ENCODE measurements at places on chromosomes 7 and 10. TPM values are rescaled to one million over a fixed set of nuclear protein-coding genes. Genes with fewer than 3 reads are reported as not detected.

GRCh38 chr10:88557658-88558057 is 25.5 kb downstream of the RNLS start:
- DNase-seq: no peak

DNA sequence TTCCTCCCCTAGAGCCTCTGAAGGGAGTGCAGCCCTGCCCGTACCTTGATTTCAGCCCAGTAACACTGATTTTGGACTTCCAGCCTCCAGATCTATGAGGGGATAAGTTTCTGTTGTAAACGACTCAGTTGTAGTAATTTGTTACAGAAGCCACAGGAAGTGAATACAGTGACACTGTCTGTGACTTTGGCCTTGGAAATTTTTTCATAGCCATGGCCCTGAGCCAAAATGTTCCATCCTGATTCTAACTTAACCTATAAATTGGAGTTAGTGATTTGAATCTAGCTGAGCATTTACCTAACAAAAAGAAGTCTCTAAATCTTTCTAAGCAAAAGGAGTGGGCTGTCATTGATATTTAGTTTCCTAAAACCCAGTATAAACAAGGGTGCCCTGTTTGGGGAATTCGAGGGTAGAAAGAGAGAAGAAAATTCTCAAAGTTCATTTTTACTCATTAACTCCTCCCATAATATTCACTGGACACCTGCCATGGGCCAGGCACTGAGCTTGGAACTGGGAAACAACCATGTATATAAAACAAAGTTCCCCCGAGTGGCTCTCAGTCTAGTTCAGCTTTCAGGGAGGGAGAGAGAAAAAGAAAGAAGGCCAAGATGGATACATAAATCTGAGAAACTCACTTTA is 162.3 kb downstream of the SKIDA1 start:
- peak; percentile 64 for DNase-seq

The XRCC2 gene
- 3.7 TPM for total RNA-seq

The PILRA gene
- not detected for total RNA-seq

DNA sequence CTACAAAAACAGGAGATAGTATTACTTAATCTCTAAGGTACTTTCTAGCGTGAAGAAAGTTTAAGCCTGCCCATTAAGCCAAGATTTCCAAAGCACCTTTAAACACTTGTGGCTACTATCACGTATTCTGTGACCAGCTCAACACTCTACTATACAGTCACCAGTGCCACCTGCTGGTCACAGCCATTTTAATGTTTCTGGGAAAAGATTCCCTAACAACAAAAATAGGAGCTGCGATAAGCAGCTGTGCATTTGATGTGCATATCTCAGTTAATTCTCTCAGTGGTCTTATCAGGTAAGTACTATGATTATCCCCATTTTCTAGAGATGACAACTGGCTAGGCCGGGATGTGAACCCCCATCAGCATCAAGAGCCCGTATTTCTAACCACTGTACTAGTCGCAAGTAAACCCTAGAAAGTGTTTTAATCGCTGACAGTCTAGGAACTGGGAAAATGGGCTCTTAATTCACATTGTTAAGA is 860 bp downstream of the SEC31B start:
- peak; percentile 50 for DNase-seq

DNA sequence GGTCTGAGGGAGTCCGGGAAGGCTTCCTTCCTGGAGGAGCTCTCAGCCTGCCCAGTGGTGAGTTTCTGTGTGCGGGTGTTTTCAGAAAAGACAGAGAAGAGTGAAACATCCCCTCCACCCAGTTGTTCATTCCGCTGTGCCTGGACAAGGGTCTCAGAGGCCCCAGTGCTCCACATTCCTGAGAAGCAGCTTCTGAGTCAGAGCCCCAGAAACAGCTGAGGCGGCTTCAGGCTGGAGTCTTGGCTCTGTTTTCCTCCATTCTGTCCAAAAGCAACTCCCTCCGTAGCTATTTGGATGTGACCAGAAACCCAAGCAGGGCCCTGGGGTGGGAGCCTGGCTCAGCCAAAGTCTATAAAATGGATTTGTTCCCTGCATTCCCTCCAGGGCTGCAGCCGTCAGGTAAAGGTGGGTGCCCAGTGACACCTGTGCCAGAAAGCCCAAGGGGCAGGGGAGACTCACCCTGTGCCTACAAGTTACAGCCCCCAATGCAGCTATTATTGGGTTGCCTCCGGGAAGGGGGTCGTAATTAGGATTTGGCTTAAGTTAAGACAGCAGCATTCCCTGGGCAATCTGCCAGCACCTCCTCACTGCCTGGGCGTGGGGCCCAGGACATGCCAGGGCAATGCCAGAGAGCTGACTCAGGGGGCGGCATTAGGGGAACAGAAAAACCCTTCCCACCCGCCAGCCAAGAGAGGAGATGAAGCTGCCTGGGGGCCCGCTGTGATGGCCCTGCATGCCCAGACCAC is 13.1 kb upstream of the CAMK2G start:
- peak; percentile 66 for DNase-seq

The PRTFDC1 gene
- 9.4 TPM for total RNA-seq

The ZNF425 gene
- total RNA-seq: 2.5 TPM

- DNase-seq: peak; percentile 23
These were observed 10.6 kb upstream of the GIMAP4 start for GRCh38 chr7:150556521-150557138.

- DNase-seq: peak; percentile 99
These were observed 36.2 kb upstream of the NCAPG2 start for GRCh38 chr7:158740657-158741293.

- no peak for DNase-seq
These were observed 37.4 kb downstream of the SEMA3C start for GRCh38 chr7:80881351-80881900.

The ZFAND2A gene
- 15.4 TPM for total RNA-seq

DNA sequence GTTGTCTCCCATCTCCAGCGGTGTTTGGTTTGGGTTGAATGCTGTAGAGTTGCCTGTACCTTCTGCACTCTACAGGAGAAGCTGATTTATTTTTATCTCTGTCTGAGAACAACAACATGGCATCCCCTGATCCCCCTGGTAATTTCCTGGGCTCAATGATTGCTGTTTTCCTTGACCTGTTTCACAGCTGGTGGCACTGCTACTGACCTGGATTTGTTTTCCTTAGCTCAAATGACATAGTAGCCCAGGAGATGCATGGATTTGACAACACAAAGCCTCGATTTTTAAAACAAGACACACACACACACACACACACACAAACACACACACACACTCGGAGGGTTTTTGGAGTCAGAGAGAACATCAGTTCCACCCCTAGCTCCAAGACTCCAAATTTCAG is 301.6 kb downstream of the NRG3 start:
- DNase-seq: no peak

DNA sequence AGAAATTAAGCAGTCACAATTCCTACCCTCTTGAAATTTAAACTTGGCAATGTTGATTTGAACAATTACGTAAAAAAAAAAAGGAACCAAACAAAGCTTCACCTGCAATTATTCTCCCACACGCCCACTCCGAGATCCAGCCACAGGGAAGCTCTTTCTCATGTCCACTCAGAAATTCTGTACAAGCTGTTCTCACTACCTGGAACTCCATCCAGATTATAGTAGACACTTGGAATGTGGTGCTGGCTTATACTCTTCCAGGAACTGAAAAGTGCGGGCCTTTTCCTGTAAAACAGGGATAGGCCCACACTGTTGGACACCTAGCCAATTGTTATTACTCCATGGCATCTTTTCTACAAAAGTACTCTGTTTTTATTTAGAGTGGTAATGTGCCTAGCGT is 20.3 kb upstream of the TOMM7 start:
- no peak for DNase-seq

- DNase-seq: peak; percentile 85
These were observed 257.2 kb downstream of the KIAA1217 start for GRCh38 chr10:24465891-24466818.

DNA sequence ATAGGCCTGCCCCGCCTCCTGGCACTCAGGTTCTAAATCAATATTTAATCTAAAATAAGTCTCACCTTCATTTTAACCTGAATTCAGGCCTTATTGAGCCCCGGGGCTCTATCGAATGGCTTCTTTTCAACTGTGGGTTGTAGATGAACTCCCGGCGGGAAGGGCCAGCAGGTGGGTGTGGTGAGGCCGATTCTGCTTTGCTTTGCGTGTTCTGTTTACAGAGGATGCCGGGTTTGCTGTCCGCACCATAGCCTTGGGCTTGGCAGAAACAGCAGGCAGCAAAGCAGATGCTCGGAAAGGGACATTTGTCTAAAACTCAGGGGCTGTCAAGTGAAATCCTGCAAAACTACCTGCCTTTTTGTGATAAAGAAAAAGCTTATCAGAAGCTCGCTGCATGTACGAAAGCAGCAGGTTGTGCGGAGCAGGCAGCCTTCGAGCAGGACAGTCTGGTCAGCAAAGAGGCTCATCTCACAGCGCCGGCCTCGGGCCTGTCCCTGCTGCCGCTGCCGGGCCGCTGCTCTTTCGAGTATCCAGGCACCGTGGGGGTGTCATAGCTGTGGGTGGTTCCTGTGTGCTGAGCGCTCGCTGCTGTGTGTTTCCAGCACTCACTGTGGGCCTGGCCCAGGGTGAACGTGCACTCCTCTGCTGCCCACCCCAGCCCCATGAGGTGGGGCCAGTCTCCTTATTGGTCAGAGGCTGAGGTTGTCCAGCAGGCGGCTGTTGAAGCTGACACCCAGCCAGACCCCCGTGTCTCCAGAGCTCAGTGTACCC is 434.8 kb upstream of the FOXK1 start:
- DNase-seq: no peak

- no peak for DNase-seq
These were observed 80.2 kb upstream of the GTF2IRD1 start for GRCh38 chr7:74373536-74373935.

DNA sequence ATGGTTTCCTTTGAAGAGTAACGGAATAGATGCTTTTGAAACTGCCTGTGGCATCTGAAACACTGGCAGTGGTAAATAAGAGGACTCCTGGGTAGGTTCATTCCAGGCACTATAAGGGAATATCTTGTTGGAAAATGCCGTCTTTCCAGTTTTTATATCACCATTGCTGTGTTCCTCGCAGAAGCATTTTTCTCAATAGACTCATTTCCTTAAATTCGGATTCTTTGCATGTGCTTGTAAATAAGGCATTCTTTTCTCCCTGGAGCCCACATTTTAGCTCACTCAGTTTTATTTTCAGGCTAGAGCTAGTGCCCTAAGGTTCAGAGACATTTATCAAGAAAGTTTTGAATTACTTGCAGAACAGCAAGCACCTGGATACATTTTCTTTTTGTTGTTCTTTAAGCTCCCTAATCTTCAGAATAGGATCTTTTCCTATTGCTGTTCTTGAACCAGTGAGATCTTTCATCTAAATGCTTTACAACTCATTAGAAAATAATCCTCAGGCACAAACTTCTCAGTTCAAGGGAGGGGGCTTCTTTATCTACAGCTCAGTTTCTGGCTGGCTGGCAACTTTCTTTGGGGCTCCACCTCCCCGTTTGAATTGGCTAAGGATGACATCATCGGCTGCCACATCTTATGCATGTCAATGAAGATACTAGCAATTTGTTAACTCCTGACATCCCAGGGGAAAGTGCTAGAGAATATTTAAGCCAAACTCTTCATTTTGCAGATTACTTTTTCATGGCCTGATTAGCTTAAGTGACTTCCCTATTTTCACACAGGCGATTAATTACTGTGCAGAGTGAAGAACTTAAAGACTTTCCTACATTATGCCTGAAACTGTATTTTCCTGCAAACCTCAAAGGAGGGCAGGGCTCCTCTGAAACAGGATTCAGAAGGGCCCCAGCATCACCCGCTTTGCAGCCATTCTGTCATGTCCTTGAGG is 133.7 kb upstream of the RSU1 start:
- no peak for DNase-seq

- no peak for DNase-seq
These were observed 61.9 kb downstream of the MAD1L1 start for GRCh38 chr7:2170576-2171521.

The NPSR1 gene
- total RNA-seq: not detected

GRCh38 chr10:123492016-123492415 is 174.1 kb upstream of the GPR26 start:
- no peak for DNase-seq

The EVX1 gene
- total RNA-seq: not detected

GRCh38 chr7:155291045-155291530 is 6.6 kb upstream of the INSIG1 start:
- no peak for DNase-seq

DNA sequence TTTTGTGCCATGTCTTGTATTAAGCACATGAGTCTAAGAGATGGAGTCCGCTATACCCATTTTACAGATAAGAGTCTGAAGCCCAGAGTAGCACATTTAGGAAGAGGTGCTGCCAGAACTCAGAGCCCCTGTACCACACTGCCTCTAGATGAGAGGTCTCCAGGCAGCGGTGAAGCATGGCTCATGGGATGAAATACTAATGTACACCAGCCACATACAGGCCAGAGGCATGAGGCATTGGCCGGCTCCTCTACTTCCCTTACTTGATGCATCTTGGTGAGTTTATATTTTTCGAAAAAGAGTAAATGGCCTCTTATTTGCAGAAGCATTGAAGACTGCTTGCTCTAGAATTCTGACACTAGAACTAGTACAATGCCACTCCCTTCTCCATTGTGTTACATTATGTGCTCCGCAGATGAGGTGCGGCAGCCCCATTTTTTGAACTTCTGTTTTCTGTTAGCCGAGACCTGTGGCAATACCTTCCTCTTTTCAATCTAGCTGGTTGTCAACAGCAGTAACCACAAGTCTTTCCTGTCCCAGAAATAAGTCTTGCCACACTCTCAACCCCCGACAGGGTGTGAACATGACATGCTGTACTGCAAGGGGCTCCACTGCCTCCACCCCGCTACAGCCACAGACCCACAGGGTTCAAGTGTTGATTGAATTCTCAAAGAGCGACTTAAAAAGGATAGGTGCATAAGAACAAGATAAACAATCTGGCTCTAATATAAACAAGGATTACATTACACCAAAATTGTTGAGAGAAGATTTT is 145.3 kb downstream of the CELF2 start:
- no peak for DNase-seq

The CPN1 gene
- not detected for total RNA-seq

The CAV1 gene
- 1,184 TPM for total RNA-seq

DNA sequence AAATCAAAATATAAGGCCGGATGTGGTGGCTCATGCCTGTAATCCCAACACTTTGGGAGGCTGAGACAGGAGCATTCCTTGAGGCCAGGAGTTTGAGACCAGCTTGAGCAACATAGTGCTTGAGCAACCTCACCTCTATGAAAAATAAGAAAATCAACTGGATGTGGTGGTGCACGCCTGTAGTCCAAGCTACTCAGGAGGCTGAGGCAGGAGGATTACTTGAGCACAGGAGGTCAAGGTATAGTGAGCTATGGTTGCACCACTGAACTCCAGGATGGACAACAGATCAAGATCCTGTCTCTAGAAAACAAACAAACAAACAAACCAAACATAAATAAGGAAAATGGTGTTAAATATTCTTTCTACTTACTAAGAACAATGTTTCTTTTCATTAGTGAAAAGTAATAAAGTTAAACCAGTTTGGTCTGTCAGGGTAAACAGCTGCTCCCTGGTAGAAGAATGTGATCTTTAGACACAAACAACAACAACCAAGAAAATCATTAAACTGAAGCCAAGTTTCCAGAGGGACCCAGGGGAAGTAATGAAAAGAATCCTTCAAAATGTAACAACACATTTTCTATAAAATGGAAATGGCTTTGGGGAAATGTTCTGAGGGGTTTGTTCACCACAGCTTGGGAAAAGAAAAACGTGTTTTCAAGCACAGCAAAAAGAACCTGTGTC is 17.5 kb upstream of the BAG3 start:
- DNase-seq: no peak

All from dermis microvascular lymphatic vessel endothelial cell (primary cell).